ENCODE measurements at places on chromosomes 1 and 21.

GRCh38 chr1:111943066-111943465, 46.4 kb downstream of the KCND3 start:
- no peak for DNase-seq

DNA sequence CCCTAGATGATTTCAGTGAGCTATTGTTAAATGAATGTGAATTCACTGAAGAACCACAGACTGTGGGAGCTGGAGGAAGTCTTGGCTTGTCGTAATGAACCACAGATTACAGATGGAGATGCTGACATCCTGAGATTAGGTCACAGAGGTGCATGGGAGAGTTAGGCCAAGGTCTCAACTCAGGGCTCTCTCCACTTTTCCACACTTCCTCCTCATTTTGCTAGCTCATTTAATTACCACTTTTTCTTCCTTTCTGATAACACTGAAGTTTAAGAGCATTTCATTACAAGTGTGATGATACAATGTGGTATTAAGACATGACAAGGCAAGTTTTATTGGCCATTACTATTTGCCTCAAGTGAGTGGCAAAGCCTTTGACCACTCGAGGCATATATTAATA, 30.8 kb downstream of the ST6GALNAC3 start:
- no peak for DNase-seq

DNA sequence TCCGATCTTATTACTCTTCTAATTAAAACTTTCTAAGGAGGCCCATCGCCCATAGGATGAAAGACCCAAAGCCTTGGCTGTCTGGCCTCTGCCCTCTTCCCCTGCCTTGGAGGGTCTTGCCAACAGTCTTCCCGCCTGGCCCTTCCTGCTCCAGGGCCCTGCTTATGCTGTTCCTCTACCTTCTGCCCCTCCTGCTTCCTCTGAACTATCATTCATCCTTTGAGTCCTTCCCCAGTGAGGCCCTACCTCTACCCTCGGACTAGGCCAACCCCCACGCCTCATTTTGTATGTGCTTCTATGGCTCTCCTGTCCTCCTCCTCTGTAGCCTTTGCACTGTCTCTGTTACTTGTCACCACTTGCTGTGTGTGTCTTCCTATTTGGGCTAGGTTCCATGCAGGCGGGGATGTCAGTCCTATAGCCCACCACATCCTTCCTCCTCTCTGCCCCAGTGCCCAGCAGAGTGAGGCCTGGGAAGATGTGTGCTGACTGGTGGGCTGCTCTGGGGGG, 5.4 kb downstream of the RUSC1 start:
- no peak for DNase-seq

DNA sequence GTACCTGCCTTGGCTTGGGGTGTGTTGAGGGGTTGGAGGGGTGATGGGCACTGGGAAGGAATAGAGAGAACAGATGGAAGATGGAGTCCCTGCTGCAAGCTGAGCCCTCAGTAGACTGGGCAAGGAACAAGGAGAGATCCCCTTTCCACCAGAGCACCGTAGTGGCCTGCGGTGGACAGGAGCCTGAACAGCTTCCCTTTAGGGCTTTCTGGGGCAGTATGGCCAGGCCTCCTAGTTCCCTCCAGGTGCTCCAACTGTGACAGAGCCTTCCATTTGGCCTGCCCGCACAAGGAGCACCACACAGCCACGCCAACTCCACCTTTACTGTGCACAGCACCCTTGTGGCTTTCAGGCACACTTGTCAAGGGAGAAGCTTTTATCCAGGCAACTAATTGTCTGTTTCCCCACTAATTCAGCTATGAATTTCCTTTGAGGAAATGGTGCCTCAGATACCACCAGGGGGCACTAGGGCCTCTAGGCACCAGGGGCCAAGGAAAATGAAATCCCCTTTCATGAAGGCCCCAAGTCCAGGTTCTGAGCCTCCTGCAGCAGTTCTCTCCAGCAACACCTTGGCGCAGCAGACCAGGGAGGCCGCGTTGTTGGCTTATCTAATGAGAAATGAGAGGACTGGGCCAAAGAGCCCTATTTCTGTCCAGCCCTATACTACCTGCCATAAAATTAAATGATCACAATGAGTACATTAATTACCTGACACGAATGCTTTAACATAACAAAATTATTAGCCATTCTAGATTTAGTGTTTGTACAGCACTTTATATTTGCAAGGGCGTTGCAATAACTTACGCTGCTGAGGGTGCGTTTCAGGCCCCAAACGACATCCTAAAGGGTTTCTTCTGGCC, 23.1 kb upstream of the ERI3 start:
- peak; percentile 13 for DNase-seq

DNA sequence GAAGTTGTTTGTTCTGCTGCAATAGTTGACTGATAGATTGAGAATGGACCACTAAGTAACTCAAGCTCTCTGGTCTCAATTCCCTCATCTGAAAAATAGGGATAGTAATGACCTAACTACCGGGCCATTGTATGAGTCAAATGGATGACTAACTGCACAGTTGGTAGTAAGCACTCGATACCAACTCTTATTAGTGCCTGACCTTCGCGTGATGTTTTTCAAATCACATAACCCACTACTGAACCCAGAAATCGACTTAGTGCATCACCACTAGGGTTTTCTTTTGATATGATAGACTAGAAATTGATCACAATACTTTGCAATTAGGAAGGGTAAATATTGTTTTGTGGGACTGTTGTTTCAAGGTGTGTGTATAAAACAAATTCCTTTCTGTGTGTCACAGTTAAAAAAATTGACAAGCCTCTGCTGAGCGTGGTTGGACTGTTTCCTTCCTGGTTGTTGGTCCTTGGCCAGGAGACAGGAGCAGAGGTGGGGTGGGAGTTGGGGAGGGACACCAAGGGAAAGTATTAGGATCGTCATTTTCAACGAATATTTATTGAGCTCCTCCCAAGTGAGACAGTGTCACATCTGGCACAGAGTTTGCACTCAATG, 54.0 kb upstream of the LRP8 start:
- no peak for DNase-seq

DNA sequence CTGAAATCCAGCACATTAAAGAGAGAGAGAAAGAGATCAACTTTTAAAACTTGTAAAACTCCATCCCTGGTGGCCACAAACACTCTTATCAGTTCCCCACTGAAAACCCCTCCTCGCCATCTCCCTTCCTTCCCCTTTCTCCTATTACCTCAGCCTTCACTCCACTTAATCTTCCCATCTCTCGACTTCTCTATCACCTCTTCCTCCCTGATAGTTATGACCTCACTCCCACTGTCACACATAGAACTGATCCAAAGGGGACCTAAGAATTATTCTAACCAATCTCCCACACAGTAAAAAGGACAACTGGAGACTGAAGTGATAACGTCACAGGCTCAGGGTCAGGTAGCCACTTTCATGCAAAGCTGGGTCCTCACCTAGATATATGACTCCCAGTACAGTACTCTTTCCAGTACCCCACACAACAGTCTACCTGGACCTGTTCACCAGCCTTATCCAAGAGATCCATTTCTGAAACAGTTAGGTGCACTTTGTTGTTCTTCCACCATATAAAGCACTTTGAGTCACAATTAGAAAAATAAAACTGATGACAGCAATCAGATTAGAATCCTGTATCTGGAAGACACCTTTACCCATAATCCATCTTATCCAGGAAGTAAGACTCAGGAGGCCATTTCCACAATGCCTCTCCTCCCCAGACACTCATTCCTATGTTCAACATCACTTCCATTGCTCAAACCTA, 324.8 kb downstream of the SMYD3 start:
- no peak for DNase-seq

DNA sequence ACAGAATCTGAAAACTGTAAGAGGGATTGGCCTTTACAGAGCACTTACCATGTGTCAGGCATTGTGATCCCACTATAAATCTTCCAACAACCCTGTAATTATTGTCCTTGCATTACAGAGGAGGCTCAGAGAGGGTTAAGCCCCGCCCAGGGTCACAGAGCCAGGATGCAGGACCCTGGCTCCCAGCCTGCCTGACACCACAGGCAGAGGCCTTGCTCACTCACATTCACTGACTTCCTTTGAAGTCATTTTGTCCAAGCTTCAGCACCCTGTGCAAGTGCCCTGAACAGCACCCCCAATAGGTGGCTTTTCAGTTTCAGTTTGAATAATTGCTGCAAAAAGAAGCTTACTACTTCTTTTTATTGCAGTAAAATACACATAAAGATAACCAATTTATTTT, 256.8 kb upstream of the NFIA start:
- DNase-seq, result no peak

DNA sequence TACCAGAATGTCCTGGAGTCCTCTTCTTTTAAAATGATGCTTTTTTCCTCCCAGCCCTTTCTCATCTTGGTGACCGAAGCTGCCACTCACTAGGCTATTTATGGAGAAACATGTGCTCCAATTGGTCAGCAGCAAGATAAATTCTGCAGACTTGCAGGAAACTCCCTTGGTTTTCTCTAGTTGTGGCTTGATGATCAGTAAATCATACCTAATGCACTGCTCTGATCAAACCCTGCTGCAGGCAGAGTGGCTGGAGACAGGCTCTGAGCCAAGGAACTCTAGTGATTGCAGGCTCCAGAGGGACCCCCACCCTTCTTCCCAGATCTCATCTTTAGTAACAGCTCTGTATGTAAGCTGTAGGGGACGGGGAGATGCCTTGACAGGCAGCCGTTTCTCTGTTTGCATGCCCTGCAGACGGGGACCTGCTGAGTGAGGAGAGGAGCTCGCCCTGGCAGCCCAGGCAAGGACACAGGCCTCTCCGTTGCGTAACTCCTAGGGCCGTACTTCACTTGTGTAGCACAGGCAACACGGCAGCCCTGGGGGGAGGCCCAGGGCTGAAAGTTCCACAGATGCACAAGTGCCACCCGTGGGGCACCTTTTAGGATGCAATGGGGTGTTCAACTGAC, 14.5 kb downstream of the SLC6A17 start:
- DNase-seq, result no peak

GRCh38 chr21:16033193-16033592, 303.4 kb downstream of the USP25 start:
- DNase-seq, result no peak

DNA sequence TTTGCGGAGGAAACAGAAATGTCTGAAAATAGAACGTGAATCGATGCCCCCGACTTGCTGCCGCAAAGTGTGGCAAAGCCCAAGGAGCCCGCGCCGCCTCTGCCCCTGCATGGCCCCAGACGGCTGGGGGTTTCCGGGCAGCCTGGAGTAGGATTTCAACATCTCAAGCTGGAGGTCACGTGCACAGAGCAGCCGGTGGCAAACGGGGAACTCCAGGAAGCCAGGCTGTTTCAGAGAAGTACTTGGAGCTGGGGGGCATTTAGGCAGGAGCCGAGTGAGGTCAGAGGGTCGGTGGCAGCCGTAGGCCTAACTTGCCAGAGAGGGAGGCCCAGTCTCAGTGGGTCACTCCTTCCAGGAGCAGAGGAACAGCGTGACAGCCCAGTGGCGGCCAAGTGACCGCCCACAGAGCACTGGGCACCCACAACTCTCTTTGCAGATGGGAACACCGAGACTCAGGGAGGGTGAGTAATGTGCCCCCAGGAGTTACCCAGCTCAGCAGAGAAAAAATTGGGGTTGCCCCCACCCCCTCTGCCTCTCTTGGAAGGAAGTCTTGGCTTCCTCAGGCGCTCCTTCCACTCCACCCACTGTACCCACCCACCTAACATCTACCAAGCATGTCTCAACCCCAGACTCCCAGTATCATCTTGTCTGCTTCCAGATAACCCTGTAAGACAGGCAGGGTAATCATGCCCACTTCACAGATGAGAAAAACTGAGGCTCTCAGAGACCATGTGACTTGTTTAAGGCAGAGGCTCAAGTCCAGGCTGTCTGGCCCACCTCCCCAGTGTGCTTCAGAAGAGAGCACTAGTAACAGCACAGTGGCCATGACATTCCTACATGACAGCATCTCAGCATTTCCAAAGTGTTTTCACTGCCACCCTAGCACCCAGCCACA, 179.4 kb downstream of the HIVEP3 start:
- peak; percentile 26 for DNase-seq

- no peak for DNase-seq
Measured at GRCh38 chr21:45353200-45353599, 51.8 kb upstream of the COL18A1 start.

DNA sequence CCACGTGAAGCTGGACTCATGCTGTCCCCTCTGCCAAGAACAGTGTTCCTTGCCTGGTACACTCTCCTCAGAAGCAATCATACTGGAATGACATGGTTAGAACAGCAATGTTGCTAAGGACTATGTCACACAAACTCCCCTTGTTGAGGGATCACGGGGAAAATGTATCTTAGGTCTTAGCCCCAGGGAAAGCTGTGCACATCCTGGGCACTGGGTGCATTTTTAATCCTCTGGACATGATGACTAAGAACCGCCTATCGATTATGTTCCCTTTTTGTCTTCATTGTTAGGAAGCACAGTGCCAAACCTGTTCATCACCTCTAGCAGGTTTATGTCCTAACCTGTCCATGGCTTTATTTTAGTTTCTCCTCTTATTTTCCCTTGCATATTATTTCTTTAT, 115.1 kb downstream of the HIVEP3 start:
- no peak for DNase-seq

GRCh38 chr21:28489821-28490350, 502.8 kb downstream of the LTN1 start:
- DNase-seq, result no peak

GRCh38 chr1:30697571-30698376, 25.6 kb downstream of the MATN1 start:
- no peak for DNase-seq

- no peak for DNase-seq
Measured at GRCh38 chr1:173407846-173408245, 69.3 kb upstream of the PRDX6 start.

- DNase-seq, result no peak
Measured at GRCh38 chr1:166133276-166133841, 33.4 kb downstream of the FAM78B start.

- DNase-seq, result no peak
Measured at GRCh38 chr1:63833363-63834119, 59.7 kb downstream of the ROR1 start.

DNA sequence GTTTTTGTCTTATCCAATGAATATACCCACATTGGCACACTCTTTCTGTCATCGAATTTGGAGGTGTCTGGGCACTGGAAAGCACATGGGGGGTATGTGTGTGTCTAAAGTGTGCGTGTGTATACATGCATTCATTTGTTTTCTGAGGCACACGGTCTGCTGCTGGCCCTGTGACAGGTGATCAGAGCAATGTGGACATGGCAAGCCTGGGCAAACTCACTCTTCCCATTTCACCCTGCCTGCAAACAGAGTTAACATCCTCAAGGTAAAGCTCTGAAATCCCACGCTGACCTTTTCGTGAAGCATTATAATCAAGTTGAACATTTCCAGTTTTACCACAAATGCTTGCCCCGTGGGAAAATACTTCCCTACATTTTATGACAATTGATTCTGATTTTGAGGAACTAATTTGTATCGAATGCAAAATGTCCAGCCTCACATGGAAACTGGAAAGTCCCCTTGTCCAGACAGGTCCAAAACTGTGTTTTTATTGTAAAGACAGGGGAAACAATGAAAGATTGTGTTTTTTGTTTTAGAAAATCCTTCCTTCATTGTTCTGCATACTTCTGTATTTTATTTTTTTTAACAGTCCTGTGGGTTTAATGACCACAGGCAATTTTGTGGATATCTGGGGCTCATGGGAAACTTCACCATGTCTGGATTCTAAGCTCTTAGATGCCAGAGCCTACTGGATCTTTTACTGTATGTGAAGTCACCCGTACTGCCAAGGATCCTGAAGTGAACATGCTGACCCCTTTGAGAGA, 160.9 kb downstream of the PBX1 start:
- DNase-seq, result no peak
